ENCODE measurements at places on chromosomes 16 and 17.

DNA sequence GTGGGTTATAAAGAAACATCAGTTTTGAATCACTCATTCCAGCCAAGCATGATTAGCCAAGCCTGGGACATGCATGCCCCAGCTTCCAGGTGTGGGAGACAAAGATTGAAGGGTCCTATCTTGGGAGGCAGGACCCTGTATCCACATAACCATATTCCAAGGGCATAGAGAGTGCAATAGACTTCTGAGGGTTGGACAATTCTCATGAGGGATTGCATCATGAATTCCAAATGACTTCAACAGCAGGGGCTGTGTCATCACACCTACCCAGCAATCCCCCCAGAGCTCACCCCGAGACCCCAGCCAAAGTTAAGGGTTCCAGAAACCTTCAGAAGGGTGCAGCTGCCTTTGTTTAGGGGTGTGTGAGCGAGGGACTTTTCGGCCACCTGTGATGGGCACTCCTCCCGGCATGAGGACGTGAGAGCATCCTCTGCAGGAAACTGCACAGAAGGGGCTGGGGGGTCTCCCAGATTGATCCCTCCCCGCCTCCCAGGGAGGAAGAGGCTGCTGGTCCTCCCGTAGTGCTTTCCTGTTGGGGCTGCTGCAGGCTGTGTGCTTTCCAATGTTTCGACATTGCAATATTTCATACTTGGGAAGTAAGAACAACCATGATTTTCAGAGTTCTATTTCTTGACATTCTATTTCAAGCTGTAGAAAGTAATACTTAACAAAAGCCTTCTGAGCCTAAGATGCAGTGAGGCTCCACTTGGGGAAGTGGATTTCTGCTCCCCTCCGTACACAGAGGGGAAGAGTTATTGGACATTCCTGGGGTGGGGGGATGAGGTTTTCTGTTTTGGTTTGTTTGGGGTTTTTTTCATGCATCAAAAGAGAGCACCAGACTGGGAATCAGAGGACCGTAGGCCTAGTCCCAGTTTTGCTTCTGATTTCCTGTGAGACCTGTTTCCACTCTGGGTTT, 13.3 kb upstream of the PITPNM3 start:
- no peak for DNase-seq

DNA sequence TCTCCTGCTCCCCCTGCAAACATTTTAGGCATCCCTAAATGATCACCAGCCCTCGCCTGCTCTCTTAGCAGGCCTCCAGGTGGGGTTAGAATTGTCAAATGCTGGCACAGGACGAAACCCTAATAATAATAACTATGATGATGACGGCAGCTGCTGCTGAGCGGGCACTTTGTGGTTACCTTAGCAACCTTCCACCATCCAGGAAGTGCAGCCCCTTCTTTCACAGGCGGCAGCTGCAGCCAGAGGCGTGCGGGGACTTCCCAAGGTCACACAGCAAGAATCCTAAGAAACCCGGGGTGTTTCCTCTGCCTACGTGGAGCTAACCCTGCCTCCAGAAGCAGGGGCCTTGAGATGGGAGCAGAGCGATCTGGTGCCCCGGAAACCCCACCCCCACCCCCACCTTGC, 22.4 kb upstream of the EIF1 start:
- DNase-seq, result peak; percentile 85

- no peak for DNase-seq
Observed at GRCh38 chr16:2149630-2150417, 1.4 kb downstream of the RAB26 start.

GRCh38 chr17:19417611-19418010, 6.6 kb downstream of the RNF112 start:
- DNase-seq, result no peak

- no peak for DNase-seq
Observed at GRCh38 chr17:43591001-43591400, 44.9 kb upstream of the ETV4 start.
